ENCODE measurements at places on chromosomes 13 and 19. TPM values are rescaled to one million over a fixed set of nuclear protein-coding genes. Genes with fewer than 3 reads are reported as not detected.

- peaks cover 8% of the 10 kb centered on the region for H3K36me3 ChIP-seq
- peak overlapping the region; percentile 81 for H3K4me3 ChIP-seq
- DNase-seq, result no peak
Observed at GRCh38 chr13:79501538-79502232, 20.7 kb downstream of the NDFIP2 start.

GRCh38 chr19:53626976-53627375 lies 4.8 kb upstream of the DPRX start:
- H3K27me3 ChIP-seq, result no peaks in the 10 kb centered on the region
- no peak overlapping the region for H3K4me3 ChIP-seq

GRCh38 chr19:6970021-6970420 lies 51.2 kb downstream of the MBD3L2B start:
- H3K4me3 ChIP-seq, result no peak overlapping the region
- H3K36me3 ChIP-seq, result no peaks in the 10 kb centered on the region
- H3K27me3 ChIP-seq, result no peaks in the 10 kb centered on the region
- DNase-seq, result no peak
- H3K4me1 ChIP-seq, result no peaks in the 10 kb centered on the region

The ZNF566 gene
- total RNA-seq, result 5.8 TPM

The ZNF91 gene
- total RNA-seq, result 42.9 TPM

The HIPK4 gene
- 0.12 TPM for total RNA-seq

GRCh38 chr19:56597696-56598095 lies 2.6 kb downstream of the ZNF71 start:
- DNase-seq, result no peak
- H3K27me3 ChIP-seq, result no peaks in the 10 kb centered on the region
- no peak overlapping the region for H3K4me3 ChIP-seq
- peaks cover 55% of the 10 kb centered on the region for H3K36me3 ChIP-seq
- H3K4me1 ChIP-seq, result peaks cover 24% of the 10 kb centered on the region
- H3K27ac ChIP-seq, result no peak overlapping the region

DNA sequence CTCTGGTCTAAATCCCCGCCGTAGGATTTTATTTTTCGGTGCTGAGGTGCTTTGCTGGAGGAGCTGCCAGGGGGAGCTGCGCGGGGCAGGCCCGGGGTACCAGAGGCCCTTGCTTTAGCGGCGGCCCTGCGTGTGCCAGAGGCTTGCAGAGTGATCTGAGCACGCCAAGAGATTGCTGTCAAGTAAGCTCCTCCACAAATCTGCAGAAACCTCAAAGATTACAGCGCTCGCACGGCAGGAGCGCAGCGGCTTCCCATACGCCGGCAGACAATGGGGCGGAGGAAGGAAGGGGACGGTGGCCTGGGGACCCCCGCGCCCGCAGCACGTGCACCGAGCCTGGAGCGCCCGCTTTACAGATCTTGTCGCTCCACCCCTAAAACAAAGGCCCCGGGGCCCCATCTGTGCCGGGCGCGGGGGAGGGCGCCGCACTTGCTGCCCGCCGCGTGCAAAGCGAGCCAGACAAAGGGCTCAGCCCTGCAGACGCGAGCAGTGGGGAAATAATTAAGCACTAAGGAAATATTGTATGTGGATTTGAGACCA lies 9.1 kb upstream of the C19orf12 start:
- peak overlapping the region; percentile 81 for H3K4me3 ChIP-seq
- H3K27ac ChIP-seq, result no peak overlapping the region
- peaks cover 6% of the 10 kb centered on the region for H3K27me3 ChIP-seq
- H3K36me3 ChIP-seq, result no peaks in the 10 kb centered on the region

DNA sequence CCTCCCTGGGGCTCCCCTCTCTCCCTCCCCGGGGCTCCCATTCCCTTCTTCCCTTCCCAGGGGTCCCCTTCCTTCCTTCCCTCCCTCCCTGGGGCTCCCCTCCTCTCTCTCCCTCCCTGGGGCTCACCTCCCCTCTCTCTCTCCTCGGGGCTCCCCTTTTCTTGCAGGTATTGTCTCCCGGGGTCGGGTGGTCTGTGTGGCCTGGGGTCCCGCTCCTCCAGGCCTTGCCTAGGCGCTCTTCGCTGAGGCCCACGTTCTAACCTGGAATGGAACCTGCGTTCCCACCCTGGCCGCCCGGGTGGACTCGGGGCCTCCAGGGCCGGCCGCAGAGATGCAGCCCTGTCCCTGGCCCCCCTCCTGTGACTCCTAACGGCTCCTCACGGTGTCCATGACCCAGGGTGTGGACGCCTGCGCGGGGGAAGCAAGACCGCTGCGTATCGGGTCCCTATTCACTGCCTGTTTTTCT lies 940 bp upstream of the DCUN1D2 start:
- peaks cover 64% of the 10 kb centered on the region for H3K4me1 ChIP-seq
- DNase-seq, result peak; percentile 18
- peak overlapping the region; percentile 95 for H3K27ac ChIP-seq

The NCR1 gene
- 0.53 TPM for total RNA-seq

The FGF21 gene
- not detected for total RNA-seq

- H3K27ac ChIP-seq, result no peak overlapping the region
- no peaks in the 10 kb centered on the region for H3K4me1 ChIP-seq
- DNase-seq, result no peak
- H3K4me3 ChIP-seq, result no peak overlapping the region
Observed at GRCh38 chr13:25190771-25191170, 18.7 kb upstream of the AMER2 start.

The HMG20B gene
- total RNA-seq, result 68.9 TPM

GRCh38 chr19:5983367-5983955 lies 5.5 kb upstream of the RANBP3 start:
- H3K4me3 ChIP-seq, result no peak overlapping the region
- H3K36me3 ChIP-seq, result no peaks in the 10 kb centered on the region
- peak overlapping the region; percentile 77 for H3K27ac ChIP-seq
- DNase-seq, result no peak

DNA sequence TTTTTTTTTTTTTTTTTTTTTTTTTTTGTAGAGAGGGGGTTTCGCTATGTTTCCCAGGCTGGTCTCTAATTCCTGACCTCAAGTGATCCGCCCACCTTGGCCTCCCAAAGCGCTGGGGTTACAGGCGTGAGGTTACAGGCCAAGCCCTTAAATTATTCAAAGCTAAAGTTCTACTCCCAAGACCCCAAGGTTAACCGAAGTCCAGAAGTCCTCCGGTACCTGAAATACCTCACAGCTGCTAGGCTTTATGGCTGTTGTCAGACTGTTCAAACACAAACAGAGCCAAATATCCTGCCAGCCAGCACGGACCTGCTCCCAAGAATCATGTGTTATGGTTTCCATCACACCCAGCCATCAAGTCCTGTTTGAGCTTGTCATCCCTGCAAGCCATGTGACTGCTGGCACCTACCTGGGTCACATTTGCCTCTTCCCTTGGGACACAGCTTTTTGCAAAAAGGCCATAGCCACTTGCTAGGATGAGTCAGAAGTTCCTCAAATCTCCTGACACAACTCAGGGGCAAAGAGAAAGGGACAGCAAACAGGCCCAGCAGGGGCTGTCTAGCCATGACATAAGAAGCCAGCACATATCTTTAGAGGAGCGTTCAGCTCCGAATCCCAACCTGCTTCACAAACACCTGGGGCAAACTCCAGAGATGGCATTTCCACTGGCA lies 129.9 kb downstream of the FOXO1 start:
- no peak overlapping the region for H3K4me3 ChIP-seq
- H3K27ac ChIP-seq, result no peak overlapping the region
- DNase-seq, result no peak
- no peaks in the 10 kb centered on the region for H3K36me3 ChIP-seq

GRCh38 chr13:34721631-34722595 lies 220.2 kb upstream of the NBEA start:
- H3K4me1 ChIP-seq, result no peaks in the 10 kb centered on the region
- no peak overlapping the region for H3K27ac ChIP-seq
- no peak overlapping the region for H3K4me3 ChIP-seq
- no peaks in the 10 kb centered on the region for H3K27me3 ChIP-seq
- no peak for DNase-seq

GRCh38 chr13:61414686-61415057 lies 977 bp downstream of the PCDH20 start:
- H3K36me3 ChIP-seq, result peaks cover 1% of the 10 kb centered on the region
- H3K4me1 ChIP-seq, result no peaks in the 10 kb centered on the region
- H3K4me3 ChIP-seq, result no peak overlapping the region
- no peak for DNase-seq

The EBPL gene
- 34.0 TPM for total RNA-seq

The ZNF234 gene
- total RNA-seq, result 6.2 TPM

GRCh38 chr13:36910545-36910944 lies 9.5 kb downstream of the SMAD9 start:
- DNase-seq, result no peak
- H3K27me3 ChIP-seq, result peaks cover 29% of the 10 kb centered on the region
- H3K4me3 ChIP-seq, result no peak overlapping the region
- H3K27ac ChIP-seq, result no peak overlapping the region

GRCh38 chr19:45451131-45451849 lies 16.5 kb upstream of the FOSB start:
- H3K4me1 ChIP-seq, result peaks cover 57% of the 10 kb centered on the region
- no peaks in the 10 kb centered on the region for H3K36me3 ChIP-seq
- peak; percentile 50 for DNase-seq
- H3K27me3 ChIP-seq, result no peaks in the 10 kb centered on the region
- H3K4me3 ChIP-seq, result peak overlapping the region; percentile 80

The CATSPERD gene
- not detected for total RNA-seq

DNA sequence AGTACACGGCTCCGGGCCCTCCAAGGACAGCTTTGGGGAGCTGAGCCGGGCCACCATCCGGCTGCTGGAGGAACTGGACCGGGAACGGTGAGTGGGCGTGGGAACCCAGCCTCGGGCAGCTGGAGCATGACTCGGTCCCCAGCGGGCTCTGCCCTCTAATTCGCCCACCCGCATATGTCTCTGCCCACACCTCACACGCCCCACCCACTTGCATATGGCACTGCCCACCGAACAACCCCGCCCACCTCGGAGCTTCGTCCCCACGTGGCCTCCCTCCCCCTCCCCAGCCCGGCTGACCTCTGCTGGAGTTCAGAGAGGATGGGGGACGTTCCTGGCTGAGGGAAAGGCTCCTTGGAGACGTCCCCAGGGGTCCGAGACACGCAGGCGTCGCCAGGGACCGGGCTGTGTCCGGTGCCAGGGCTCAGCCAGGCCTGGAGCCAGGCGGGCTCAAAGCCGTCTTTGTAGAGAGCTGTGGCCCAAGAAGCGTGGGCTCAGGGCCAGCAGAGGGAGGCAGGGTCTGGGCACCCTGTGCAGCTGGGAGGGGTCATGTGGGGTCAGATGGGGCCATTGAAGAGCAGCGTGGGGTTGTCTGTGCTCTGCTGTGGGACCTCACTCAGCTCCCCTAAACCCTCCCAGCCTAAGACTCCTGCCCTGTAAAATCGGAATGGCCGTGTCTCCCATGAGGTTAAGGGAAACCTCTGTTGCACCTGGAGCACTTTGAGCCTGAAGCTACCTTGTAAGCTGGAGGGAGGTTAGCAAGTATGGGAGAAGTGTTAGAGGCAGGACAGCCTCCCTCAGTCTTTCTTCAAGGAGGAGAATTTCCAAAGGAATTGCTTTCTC lies 3.8 kb downstream of the APC2 start:
- no peaks in the 10 kb centered on the region for H3K36me3 ChIP-seq
- DNase-seq, result no peak
- H3K27me3 ChIP-seq, result peaks cover 61% of the 10 kb centered on the region
- no peak overlapping the region for H3K4me3 ChIP-seq

DNA sequence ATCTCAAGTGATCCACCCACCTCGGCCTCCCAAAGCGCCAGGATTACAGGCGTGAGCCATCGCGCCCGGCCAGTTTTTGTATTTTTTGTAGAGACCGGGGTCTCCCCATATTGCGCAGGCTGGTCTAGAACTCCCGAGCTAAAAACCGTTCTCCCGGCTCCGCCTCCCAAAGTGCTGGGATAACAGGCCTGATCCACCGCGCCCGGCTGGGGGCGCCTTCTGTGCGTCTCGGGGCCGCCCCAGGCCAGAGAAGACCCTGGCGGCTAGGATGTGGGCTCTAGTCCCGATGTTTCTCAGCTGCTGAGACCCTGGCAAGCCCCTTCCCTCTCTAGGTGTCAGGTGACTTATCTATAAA lies 3.6 kb downstream of the ARHGAP45 start:
- H3K4me3 ChIP-seq, result peak overlapping the region; percentile 16
- peaks cover 14% of the 10 kb centered on the region for H3K36me3 ChIP-seq
- no peak for DNase-seq
- H3K4me1 ChIP-seq, result peaks cover 57% of the 10 kb centered on the region
- no peaks in the 10 kb centered on the region for H3K27me3 ChIP-seq

All from activated T-cell treated with anti-CD3 and anti-CD28 coated beads, Interleukin-2, amount 50 U/mL, for 72 hours (primary cell).